HCT116 (cell line): ENCODE measurements at places on chromosomes 12 and 14. TPM values are rescaled to one million over a fixed set of nuclear protein-coding genes. Genes with fewer than 3 reads are reported as not detected.
A peak's percentile ranks its signal among the peaks of the same experiment; 100 is the strongest.

DNA sequence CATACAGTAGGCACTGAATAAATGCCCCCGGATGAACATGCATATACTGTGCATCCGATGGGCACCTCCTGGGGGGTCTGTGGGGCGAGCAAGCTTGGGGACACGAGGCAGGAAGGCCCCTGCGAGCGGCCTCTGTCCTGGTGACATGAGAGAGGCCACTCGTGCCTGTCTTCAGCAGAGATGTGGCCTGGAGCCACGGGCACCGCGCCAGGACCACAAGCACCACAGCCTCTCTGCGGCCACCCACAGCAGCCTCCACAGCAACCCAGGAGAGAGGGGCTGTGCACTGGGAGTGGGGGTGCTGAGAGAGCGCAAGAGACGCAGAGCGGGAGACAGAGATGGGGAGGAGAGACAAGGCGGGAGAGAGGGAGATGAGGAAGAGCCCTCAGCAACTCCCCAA is 118.5 kb downstream of the RFLNA start:
- DNase-seq = no peak

GRCh38 chr14:26414926-26415325 is 182.9 kb downstream of the NOVA1 start:
- no peak for DNase-seq

DNA sequence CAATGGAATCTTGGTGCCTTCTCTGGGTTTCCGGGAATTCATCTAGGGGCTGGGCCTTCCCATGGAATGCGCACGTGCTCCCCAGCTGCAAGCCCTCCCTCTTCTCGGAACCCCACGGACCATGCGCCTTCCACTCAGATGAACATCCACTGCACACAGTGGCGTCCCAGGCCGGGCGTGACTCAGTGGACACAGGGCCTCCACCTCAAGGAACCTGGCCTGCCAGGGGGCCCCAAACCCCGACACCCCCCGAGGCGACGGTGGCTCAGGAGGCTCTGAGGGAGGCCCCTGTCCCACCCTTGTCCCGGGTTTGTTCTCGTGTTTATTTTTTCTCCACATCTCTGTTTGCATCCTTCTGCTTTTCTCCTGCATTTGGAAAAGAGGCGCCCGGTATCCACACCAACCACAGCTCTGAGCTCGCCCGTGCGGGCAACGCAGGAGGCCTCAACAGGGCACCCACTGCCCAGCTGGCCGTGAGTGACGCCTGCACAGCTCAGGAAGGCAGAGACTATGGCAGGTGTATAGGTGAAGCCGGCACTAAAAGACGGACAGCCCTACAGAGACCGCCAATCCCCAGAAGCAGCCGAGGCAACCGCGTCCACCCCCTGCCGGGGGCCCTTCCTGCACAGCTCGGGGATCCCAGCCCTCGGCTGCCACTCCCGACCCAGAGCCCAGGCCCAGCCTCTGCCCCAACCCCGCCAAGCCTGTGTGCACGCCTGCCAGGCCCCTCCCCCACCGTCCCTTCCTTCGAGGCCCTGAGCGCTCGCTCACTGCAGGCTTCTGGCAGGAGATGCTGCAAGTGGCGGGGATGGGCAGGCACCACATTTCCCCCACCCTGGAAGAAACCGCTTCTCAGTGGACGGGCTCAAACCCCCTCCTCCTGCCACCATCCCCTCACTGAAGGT is 23.8 kb upstream of the GALNT9 start:
- DNase-seq = no peak

GRCh38 chr14:74973003-74973653 is 17.7 kb upstream of the PGF start:
- no peak for DNase-seq

- DNase-seq = no peak
Measured at GRCh38 chr12:88408823-88409222, 171.4 kb downstream of the KITLG start.

GRCh38 chr14:61296719-61297502 is 15.8 kb upstream of the TMEM30B start:
- peak; percentile 27 for DNase-seq

- DNase-seq = no peak
Measured at GRCh38 chr12:3805077-3805476, 52.2 kb upstream of the CRACR2A start.

GRCh38 chr14:33956640-33957039 is 5.8 kb upstream of the EGLN3 start:
- no peak for DNase-seq

DNA sequence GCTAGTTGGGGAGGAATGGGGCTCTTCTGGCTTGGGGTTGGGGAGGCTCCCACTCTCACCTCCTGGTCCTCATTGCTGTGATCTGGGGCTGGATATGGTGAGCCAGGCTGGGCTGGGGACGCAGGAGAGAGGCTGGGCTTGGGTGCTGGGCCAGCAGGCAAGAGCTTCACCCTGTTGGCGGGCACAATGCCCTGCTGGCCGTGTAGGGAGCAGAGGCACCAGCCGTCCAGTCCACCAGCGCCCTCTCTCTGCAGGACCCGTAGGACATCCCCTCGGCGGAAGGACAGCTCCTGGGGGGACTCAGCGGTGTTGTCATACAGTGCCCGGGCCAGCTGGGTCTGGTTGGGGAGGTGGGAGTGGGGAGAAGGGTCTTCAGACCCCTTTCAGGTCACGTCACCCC is 4.5 kb downstream of the EFS start:
- DNase-seq = no peak

DNA sequence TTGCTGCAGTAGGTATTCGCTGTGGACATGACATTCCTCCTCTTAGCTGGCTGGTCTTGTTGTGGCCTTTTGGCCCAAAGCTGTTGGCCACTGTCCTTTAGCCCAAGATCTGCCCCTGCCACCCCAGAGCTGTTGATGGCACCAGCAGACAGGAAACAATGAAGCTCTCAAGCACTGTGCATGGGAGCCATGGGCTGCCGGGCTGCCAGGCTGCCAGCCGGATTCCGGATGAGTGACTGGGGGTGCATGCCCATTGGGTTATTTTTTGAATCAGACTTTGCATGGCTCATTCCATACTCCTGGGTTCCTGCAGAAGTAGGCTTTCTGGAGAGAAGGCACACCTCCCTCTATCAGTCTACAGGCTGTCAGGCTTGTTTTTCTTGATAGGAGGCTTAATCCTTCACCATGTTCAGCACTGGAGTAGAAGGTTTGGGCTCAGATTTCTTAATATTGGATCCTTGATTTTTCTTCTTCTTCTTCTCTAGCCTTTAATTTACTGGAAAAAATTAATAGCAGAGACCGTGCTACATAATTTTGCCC is 32.4 kb downstream of the MAX start:
- no peak for DNase-seq

The SERPINA12 gene
- total RNA-seq = not detected

The TAS2R30 gene
- 1.5 TPM for total RNA-seq

The SPIC gene
- not detected for total RNA-seq
